Endodermal cell (in vitro differentiated cells): ENCODE measurements at places on chromosomes 12 and 14. TPM values are rescaled to one million over a fixed set of nuclear protein-coding genes. Genes with fewer than 3 reads are reported as not detected.

GRCh38 chr12:13164921-13165616 lies 31.5 kb upstream of the EMP1 start:
- DNase-seq, result no peak
- no peak overlapping the region for H3K4me3 ChIP-seq
- no peaks in the 10 kb centered on the region for H3K4me1 ChIP-seq
- no peaks in the 10 kb centered on the region for H3K36me3 ChIP-seq

DNA sequence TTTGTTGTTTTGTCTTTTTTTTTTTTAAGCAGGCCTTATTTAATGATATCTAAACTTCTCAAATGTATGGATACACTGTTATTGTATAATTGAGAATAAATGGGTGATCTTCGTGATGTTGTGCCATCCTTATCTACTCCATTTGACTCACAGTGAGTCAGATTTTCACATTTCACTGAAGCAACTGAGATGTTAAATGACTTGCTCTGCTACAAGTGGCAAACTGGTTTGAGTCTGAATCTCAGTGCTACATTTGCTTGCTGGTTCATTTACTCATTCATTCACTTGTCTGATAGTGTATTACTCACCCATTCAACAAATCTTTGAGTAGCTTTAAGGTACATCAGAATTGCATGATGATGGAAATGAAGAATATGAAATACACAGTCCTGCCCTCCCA lies 2.6 kb downstream of the KIAA0586 start:
- no peaks in the 10 kb centered on the region for H3K4me1 ChIP-seq
- H3K27me3 ChIP-seq, result no peaks in the 10 kb centered on the region
- DNase-seq, result no peak

- DNase-seq, result no peak
- H3K4me3 ChIP-seq, result no peak overlapping the region
- H3K4me1 ChIP-seq, result peaks cover 15% of the 10 kb centered on the region
- H3K36me3 ChIP-seq, result no peaks in the 10 kb centered on the region
- H3K27me3 ChIP-seq, result no peaks in the 10 kb centered on the region
- no peak overlapping the region for H3K27ac ChIP-seq
Observed at GRCh38 chr14:85380881-85381280, 149.1 kb upstream of the FLRT2 start.

- peaks cover 23% of the 10 kb centered on the region for H3K36me3 ChIP-seq
- H3K27ac ChIP-seq, result no peak overlapping the region
- H3K4me1 ChIP-seq, result peaks cover 11% of the 10 kb centered on the region
Observed at GRCh38 chr12:122873540-122873939, 22.4 kb downstream of the VPS37B start.

DNA sequence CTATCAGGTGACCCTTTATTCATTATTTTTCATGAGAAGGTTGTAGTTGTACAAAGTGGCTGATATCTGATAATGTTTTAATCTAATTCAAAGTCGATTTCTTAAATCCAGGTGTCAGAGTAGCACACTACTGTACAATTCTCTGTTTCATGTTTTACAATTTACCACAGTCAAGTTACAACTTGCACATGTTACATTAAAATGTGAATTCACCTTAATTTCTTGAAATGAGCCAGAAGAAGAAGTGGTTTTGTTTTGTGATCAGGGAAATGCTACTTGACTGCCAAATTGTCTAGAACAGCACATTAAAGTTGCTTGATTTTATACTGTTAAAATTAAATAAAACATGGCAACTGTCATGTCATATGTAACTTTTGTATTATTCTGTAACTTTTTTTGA lies 23.2 kb downstream of the LRRK2 start:
- no peak overlapping the region for H3K27ac ChIP-seq
- no peaks in the 10 kb centered on the region for H3K4me1 ChIP-seq
- H3K36me3 ChIP-seq, result no peaks in the 10 kb centered on the region
- no peak overlapping the region for H3K4me3 ChIP-seq

Gene CIROP
- total RNA-seq, result 1.4 and 1.6 TPM in 2 replicates

Gene TTC7B
- total RNA-seq, result 47.7 and 51.3 TPM in 2 replicates

Gene CYP27B1
- 1.4 and 3.1 TPM in 2 replicates for total RNA-seq
